HS-27A (cell line): ENCODE measurements at places on chromosomes 2 and 18.
A peak's percentile ranks its signal among the peaks of the same experiment; 100 is the strongest.

- no peak for DNase-seq
Observed at GRCh38 chr18:80167331-80167730, 58.3 kb downstream of the ADNP2 start.

DNA sequence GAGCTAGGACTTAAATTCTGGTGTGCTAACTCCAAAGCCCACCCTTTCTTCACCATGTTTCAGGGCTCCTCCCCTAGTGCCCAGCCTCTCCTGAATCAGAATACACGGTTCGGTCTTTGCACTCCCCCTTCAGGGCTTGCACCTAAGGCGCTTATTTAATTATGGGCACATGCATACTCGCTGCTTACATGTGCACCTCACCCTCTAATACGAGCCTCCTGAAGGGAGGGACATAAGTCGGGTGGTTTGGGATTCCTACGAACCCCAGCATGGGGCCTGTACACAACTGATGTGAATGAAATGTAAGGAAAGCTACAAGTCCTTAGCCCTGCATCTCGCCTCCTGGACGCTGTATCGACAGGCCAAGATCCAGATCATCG lies 435 bp downstream of the IFT172 start:
- DNase-seq = no peak

GRCh38 chr2:216992056-216992675 lies 132.3 kb upstream of the TNP1 start:
- DNase-seq = no peak

DNA sequence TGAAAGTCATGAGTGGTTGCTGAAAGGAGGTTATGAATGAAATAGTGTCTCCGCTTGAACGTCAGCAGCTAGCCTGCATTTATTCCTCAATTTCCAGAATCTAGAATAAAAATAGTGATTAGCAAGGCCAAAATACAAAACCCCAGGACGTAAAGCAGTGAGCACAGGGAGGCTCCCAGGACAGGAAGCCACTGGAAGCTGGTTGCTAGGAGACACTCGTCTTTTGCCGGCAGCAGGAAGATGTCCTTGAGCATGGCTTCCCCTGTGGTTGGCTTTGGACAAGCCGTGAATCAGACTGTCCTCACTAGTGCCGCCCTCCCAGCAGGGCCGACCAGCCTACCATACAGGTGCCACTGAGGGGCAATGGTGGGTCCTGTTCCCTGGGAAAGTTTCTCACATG lies 374.4 kb downstream of the MTX2 start:
- no peak for DNase-seq

- peak; percentile 17 for DNase-seq
Observed at GRCh38 chr2:145807968-145808367, 1288.0 kb upstream of the ZEB2 start.

DNA sequence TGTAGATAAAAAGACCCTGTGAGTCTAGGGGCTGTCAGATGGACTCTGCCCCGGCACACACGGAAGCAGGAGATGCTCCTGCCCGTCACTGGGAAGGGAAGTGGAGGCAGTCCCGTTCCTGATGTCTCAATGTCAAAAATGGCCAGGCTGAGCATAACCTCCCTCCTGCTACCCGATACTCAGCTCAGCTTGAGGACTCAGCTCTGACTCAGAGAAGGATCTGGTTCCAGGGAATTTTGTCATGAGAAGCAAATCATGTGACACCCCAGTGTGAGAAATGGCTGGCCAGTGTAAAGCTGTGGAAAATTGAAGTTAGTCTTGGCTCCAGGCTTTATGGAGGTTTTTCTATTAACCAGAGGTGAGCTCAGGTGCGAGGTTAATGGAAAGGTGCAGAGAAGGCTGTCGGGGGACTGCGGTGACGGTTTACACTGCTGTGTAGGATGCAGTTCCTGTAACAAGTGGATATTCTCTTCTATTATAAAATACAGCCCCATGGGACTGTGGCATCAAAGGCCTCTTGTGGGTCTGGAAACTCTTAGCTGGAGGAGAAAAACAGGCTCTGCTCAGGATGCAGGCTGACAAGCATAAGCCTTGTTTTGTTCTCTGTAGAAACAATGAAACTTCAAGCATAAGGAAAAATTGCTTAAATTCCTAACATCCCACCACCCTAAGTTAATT lies 24.7 kb upstream of the AGAP1 start:
- DNase-seq = no peak

GRCh38 chr18:12057419-12058039 lies 36.1 kb upstream of the ANKRD62 start:
- DNase-seq = no peak

DNA sequence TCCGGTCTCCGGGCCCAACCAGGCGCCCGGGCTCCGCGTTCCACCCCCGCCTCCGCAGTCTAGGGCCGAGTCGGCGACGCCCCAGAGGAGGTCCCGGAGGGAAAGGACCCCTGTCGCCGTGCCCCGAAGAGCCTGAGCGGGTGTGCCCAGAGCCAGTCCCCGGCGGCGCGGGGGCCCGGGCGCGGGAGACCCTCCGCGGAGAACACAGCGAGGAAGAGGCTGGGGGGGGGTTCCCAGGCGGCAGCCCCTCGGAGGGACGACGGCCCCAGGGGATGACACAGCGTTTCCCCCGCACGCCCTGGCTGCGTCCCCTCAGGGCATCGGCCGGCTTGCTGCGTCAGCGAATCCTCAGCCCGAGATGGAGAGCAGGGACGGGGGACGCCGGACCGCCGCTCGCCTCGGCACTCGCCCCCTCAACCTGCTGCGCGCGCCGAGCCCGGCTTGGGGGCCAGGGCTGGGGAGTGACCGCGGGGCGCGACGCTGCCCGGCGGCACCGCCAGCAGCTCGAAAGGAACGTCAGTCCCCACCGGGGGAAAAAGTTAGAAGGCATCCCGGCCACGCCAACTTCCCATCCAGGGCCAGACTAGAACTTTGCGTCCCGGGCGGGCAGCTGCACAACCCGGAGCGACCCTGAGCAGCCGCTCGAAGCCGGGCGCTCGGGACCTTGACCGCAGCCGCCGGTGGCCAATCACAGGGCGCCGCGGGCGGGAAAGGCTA lies 711 bp downstream of the SFXN5 start:
- DNase-seq = no peak

GRCh38 chr18:49139766-49140165 lies 189.0 kb upstream of the SMAD7 start:
- DNase-seq = no peak

- DNase-seq = no peak
Observed at GRCh38 chr2:141455211-141455826, 675.5 kb downstream of the LRP1B start.

- DNase-seq = peak; percentile 96
Observed at GRCh38 chr2:120736624-120737339, 1.1 kb downstream of the GLI2 start.

DNA sequence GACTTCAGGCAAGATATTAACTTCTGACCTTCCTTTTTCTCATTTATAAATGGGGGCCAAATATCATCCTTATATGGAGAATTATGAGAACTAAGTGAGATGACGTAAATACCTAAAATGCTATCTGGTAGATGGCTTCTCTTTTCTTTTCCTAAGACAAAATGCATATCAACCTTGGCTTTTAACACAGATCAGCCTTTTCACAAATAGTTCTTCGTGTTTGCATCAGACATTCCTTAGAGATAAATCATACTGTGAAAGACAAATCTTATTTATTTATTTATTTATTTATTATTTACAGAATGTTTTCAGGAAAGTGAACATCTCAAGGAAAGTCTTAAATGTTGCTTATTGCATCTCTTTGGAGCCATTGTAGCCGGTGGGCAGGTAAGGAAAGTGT lies 62.8 kb downstream of the NBEAL1 start:
- DNase-seq = no peak

GRCh38 chr2:85435220-85435958 lies 16.9 kb downstream of the SH2D6 start:
- no peak for DNase-seq

GRCh38 chr2:165837122-165837521 lies 43.1 kb upstream of the GALNT3 start:
- DNase-seq = no peak

- no peak for DNase-seq
Observed at GRCh38 chr18:67408240-67408639, 108.3 kb downstream of the DSEL start.

GRCh38 chr2:61463769-61464475 lies 7.0 kb downstream of the USP34 start:
- DNase-seq = no peak

DNA sequence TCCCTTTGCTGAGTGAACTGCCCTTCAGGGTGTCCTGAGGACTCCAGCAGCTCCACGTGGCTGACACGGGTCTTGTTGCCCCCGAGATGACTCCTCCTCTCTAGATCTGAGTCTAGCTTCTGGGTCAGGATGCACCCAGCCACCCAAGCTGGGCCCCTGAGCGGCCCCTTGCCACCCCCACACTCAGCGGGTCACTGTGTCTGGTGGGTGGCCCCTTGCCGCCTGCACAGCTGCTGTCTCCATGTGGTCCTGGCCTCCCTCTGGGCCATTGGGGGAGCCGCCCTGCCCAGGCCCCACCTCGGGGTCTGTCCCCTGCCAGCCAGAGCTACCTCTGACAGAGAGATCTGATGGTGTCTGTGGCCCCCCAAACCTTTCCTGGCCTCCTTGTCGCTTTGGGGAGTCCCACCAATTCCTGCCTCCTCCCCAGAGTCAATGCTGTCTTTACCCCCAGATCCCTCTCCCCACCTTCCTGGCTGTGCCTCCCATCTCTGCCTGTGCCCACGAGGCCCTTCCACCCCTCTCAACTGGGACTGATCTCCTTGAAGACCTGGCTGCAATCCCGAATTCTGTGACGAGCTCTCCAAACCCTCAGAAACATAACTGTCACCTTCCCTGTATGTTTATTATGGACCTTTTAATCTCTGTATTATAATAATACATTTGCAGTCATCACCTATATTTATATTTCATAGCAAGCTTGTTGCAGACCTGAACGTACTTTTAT lies 46.5 kb downstream of the TWIST2 start:
- DNase-seq = no peak

DNA sequence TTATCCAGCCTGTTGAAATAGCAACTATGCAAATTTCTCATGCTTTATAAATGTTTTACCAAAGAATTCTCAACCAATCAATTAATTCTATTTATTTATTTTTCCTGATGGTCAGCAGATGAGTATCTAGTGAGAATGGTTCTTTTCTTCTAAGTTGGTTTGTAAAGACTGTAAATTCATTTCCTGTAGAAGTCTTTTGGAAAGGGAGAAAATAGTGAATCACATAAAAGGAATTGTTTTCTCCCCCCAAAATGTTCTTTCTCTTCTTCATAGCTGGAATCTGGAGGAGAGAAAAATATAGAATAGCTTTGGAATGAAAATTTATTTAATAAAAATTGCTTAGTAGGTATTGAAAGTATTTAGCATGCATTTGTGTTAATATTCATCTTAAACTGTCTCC lies 836.1 kb upstream of the ZEB2 start:
- DNase-seq = no peak

- no peak for DNase-seq
Observed at GRCh38 chr2:217711188-217711587, 291.6 kb downstream of the TNS1 start.

GRCh38 chr2:10343658-10344057 lies 41.0 kb downstream of the HPCAL1 start:
- no peak for DNase-seq

DNA sequence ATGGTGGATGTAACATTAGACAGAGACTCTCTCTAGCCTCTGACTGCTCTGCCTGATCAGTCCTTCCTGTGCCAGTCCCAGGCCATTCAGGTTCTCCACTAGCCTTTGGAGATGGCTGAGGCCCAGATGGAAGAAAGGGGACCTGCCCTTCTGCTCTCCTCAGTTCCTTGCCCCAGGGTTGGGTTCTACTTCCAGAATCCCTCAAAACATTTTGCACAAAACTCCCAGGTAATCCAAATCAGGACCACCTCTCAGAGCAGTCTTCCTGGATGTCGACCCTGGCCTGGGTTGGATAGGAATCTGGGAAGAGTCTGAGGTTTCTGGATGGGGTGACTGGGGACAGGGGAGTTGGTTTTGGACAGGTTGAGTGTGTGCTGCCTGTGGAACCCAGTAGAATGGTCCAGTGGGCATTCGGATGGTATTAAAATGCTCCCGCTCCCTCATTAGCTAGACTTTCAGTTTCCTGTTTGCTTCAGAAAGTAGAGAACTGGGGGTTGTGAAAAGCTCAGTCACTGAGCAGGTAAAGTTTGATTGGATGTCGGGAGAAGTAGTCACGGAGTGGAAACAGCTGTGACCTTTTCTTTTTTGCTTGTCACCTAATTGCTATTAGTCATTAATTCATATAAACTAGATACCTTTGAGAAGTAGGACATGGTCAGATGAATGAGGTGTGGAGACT lies 37.9 kb downstream of the DPYSL5 start:
- DNase-seq = no peak

DNA sequence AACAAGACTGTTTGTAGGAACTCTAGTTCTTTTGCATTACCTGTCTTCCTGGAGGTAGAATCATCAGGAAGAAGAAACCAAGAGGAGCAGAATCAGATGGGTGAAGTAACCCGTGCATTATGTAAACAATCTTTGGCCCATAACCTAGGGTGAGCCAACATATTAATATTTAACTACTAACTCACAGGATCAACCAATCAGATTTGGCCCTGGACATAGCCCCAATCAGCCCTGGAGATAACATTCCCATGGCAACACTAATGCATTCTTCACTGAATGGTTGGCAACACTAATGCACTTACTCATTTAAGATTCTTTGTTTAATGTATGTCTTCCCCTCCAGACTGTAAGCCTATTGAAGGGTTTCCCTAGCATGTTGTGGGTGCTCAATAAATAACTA lies 72.0 kb upstream of the CTAGE1 start:
- no peak for DNase-seq

DNA sequence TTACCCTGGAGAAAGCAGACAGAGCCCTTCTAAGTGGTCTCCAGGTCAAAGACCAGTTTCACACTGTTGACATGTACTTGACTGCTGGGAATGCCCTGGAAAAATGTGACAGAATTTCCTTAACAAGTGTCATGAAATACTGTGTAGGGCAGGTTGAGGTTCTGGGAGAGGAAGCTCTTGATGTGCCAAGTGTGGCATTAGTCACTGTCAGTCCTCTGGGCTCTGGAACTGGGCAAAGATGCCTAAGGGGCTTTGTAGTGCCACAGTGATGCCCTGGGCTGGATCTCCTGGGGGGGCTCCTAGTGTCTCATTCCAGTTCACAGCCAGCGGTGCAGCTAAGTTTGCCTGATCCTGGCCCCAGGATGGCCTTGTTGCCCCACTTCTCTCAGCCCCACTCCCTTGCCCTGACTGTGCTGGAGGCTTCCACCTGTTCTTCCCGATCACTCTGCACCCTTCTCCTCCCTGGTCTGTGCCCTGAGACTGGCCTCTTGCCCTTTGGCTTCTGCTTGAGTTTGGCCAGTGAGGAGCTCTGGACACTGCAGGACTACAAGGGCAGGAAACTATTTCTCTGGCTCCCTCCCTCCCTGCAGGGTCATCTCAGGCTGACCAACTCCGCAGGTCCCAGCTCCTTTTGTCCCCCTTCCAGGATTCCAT lies 27.0 kb upstream of the FAM124B start:
- DNase-seq = no peak
